Stimulated activated CD8-positive, alpha-beta memory T cell treated with anti-CD3 and anti-CD28 coated beads, Interleukin-7, amount 100 ng/mL, for 4 hours (primary cell): ENCODE measurements at places on chromosomes 16 and 17.

DNA sequence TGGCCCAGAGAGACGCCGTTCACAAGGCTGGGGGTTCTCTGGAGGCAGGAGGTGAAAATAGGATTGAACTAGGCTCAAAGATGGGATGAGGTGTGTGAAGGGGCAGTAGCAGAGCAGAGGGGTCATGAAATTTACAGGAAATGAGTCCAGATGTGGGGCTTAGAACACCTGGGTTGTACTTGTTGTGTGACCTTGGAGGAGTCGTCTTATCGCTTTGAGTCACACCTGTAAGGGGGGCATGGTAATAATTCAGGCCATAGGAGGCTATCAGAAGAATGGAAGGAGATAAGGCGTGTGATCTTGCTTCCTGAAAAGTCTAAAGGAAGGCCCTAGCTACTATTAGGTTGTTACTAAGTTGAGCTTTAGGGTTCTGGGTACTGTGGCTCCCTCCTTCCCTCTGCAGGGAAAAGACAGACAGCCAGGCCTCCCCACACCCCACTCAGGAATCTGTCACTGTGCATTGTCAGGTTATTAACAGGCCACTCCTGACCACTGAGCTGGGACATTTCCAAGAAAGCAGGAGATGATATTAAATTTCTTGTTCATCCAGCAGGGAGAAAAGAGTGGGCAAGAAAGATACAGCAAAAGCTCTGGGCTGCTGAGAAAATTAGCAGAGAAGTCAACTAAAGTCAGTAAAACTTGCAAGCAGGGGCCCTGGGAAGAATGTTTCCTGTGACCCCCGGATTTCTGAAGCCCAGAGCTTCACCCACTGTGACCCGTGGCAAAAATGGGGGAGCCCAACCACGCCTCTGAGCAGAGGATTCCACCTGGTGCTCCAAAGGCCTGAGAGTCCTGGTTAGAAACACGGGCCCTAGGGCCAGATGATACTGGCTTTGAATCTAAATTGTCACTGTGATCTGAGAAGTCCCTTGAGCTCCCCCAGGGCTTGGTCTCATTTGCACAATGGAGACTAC, 6.0 kb upstream of the CDC42EP4 start:
- DNase-seq: no peak

- no peak for DNase-seq
These were observed 48.4 kb upstream of the MEOX1 start for GRCh38 chr17:43710101-43710500.

DNA sequence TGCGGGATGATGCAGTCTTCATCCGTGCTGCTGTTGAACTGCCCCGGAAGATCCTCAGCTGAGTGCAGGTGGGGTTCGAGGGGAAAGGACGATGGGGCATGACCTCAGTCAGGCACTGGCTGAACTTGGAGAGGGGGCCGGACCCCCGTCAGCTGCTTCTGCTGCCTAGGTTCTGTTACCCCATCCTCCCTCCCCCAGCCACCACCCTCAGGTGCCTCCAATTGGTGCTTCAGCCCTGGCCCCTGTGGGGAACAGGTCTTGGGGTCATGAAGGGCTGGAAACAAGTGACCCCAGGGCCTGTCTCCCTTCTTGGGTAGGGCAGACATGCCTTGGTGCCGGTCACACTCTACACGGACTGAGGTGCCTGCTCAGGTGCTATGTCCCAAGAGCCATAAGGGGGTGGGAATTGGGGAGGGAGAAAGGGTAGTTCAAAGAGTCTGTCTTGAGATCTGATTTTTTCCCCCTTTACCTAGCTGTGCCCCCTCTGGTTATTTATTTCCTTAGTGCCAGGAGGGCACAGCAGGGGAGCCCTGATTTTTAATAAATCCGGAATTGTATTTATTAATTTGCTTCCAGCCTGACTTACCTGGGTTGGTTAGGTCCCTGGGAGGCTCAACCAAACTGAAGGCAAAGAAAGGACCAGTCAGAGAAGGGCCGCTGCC, 5.8 kb downstream of the TRAF4 start:
- no peak for DNase-seq

GRCh38 chr16:68636064-68636560, 9.0 kb upstream of the CDH3 start:
- no peak for DNase-seq

- DNase-seq: peak; percentile 54
These were observed at the start of gene TTLL6 for GRCh38 chr17:48816774-48817590. TSS of gene TTLL6 (minus strand) at chr17:48817229. CDS start at chr17:48817072, 157 bp downstream.

GRCh38 chr16:50136399-50136798, 16.7 kb upstream of the TENT4B start:
- DNase-seq: no peak
